ENCODE measurements at places on chromosomes 3 and 15.

DNA sequence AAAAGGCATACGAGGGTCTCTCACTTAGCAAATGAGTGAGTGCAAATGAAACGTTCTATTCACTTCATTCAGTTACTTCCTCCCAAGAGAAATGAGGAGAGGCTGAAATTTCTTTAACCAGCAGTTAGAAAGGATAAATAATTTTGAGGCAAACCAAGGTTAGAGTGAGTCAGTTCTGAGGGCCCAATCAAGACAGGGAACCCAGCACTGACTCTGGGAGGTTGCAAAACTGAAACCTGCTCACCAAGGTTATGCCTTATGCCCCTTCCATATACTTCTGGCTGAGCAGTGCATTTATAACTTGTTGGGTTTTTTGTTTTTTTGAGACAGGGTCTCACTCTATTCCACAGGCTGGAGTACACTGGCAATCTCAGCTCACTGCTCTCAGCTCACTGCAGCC is 4.5 kb upstream of the RPSA start:
- no peak for DNase-seq

DNA sequence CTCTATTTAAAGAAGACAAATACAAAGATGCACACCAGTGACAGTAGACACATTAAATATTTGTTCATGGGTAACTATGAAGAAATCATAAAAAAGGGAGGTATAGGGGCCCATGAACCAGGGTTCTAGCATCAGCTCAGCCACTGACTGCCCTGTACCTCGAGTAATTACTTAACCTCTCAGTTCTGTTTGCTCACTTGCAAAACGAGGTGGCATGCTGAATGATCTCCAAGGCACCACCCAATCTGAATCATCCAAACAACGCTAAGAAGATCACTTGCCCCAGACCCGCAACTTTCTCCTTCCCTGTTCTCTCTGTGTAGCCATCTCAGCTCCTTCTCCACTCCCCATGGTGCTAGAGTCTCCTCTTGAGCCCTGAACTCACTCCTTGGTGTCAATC is 374.7 kb downstream of the VPS13C start:
- no peak for DNase-seq

GRCh38 chr3:30495172-30496065 is 111.0 kb upstream of the TGFBR2 start:
- DNase-seq: no peak

GRCh38 chr15:83289160-83289559 is 4.7 kb upstream of the BNC1 start:
- DNase-seq: no peak

DNA sequence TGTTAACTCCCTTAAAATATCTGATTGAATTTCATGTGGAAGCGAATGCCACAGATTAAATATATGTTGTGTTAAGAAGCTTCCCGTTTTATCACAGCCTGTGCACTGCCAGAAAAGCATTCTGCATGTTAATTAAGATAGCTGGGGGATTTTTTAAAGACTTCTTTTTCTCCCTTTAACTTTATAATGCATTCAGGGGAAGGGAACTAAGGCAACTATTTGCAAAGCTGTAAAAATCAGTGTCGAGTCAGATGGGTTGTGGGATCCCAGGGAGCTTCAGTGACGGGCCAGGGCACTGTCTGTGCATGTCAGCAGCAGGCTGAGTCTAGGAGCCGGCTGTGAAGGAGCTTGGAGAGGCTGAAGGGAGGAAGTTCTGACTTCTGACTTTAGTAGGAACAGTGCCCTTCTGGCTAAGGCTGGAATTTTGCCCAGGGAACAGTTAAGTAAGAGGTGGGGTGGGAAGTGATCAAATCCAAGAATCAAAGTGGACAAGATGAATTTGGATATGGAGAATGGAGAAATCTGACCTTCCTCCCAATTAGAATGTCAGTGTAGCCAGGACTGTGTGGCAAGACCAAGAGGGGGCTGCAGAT is 77.7 kb downstream of the ABHD5 start:
- no peak for DNase-seq

GRCh38 chr3:172846103-172846561 is 95.6 kb downstream of the ECT2 start:
- no peak for DNase-seq

GRCh38 chr15:63979262-63979793 is 67.0 kb downstream of the DAPK2 start:
- no peak for DNase-seq

GRCh38 chr3:49255112-49255511 is 21.9 kb downstream of the C3orf62 start:
- DNase-seq: no peak

DNA sequence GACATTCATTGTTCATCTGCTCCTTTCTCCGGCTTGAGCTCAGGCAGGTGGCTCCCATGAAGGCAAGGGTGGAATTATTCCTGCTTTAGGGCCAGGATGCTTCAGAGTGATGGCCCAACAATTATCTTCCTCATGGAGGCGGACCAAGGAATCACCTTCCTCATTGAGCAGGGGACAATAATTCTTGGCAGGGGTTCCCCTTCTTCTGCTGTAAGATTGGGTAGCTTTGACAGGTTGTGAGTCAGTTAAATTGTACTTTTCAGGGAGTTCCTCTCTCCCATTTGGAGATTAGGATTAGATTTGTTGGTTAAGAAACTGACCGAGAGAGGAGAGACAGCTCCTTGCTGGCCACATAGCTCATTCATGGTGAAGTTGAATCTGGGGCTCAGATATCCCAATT is 31.4 kb upstream of the CD47 start:
- no peak for DNase-seq

DNA sequence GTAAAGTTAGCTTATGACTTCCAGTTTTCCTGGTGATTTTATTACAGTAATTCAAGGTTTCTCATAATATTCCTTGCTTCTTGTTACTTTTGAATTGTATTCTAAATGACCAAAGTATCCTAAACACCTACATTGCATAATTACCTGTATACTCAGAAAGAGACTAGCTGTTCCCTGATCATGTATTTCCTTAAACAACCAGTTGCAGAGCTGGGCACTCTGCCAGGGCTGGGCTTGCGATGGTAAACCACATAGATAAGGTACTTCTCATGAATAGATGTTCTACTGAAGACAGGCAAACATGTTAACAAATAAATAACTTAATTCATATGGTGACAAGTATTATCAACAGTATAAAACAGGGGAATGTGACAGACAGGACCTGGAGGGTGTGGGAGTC is 142.3 kb upstream of the WNT5A start:
- no peak for DNase-seq

DNA sequence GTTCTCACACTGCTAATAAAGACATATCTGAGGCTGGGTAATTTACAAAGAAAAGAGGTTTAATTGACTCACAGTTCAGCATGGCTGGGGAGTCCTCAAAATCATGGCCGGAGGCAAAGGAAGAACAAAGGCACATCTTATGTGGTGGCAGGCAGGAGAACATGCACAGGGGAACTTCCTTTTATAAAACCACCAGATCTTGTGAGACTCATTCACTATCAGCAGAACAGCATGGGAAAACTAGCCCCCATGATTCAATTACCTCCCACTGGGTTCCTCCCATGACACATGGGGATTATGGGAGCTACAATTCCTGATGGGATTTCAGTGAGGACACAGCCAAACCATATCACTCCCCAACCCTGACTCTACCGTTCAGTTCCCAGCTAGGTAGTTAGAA is 59.7 kb upstream of the MINAR1 start:
- no peak for DNase-seq

GRCh38 chr3:127443581-127444375 is 146.8 kb downstream of the TPRA1 start:
- no peak for DNase-seq

DNA sequence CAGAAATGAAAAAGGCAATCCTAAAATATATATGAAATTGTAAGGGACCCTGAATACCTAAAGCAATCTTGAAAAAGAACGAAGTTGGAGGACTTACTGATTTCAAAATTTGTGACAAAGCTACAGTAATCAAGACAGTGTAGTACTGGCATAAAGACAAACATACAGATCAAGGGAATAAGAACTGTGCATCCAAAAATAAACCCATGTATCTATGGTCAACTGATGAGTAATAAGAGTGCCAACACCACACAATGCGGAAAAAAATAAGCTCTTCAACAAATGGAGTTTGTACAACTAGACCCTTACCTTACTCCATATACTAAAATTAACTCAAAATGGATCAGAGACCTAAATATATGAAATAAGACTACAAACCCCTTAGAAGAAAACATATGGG is 29.6 kb downstream of the GSK3B start:
- no peak for DNase-seq

DNA sequence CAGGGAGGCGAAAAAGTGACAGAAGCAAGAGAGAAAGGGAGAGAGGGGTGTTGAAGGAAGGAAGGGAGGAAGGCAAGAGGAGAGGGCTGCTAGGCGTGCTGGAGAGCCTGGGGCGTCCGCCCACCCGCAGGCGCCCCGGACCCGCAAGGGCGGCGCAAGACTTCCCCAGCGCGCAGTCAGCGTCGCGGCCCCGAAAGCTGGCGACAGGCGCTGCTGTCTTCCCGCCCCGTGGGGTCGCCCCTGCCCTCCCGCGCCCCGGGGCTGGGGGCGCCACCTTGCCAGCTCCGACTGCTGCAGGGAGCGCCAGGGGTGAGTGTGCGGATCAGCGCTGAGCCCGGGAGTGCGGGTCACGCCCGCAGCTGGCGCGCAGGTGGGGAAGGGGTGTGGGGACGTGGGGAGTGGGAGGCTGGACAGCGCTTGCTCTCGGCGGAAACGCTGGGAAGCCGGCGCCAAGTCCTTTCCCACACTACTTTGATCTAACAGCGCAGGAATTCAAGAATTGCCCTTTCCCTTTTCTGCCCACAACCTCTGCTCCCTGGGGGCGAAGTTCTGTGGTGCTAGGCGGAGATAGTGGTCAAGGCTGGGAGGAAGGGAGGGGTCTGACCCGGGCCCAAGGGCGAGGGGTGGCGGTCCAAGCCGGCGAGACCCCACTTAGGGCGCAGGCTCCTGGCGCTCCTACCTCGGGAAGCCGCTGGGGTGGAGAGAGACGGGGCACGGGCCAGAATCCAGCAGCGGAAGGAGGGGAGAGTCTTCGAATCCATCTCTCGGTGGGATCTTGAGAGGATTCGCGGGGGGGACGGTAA is 266.1 kb downstream of the CGGBP1 start:
- no peak for DNase-seq

- DNase-seq: no peak
Measured at GRCh38 chr3:22319446-22319845, 568.4 kb upstream of the ZNF385D start.

- no peak for DNase-seq
Measured at GRCh38 chr3:76016769-76017439, 231.6 kb upstream of the ZNF717 start.

GRCh38 chr15:51706291-51706690 is 25.0 kb downstream of the SCG3 start:
- DNase-seq: no peak

DNA sequence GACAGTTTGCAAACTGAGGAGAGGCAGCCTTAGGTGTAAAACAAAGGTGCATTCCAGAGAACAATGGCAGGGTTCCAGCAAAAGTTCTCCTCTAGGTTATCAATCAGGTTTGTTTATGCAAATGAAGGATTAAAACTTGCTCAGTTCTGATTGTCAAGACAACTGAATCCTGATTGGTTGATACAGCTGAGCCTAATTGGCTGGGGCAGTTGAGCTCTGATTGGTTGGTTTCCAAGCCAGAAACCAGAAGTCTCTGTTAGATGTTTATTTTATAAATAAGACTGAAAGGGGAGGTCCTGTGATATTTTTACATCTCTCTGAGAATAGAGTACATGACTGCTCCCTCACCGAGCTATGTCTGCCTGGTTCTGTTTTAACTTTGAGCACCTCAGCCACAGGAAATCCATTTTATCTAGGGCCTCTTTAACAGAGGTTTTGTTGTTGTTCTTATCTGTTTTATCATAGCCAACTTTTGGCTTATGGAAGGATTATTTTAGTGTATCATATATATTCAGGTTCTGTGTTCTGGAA is 37.8 kb downstream of the PPM1L start:
- DNase-seq: no peak

DNA sequence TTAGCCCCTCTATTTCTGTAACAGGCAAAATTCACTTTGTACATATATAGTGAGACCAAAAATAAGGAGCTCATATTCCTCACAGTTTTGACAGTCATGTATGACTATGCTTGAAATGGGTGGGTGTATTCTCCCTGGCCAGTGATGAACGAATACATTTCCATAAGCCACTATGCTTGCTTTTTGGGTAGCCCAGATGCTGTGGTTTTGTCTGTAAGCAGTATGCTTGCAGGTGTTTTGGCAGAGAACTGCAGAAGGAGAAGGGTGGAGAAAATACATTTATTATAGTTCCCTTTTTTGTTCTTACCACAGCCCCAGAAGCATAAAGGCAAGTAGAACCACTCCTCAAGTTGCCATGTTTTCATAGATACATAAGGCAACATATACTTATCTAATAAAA is 131.2 kb downstream of the RBMS3 start:
- no peak for DNase-seq

- no peak for DNase-seq
Measured at GRCh38 chr3:149479621-149480325, 5.3 kb downstream of the TM4SF4 start.

DNA sequence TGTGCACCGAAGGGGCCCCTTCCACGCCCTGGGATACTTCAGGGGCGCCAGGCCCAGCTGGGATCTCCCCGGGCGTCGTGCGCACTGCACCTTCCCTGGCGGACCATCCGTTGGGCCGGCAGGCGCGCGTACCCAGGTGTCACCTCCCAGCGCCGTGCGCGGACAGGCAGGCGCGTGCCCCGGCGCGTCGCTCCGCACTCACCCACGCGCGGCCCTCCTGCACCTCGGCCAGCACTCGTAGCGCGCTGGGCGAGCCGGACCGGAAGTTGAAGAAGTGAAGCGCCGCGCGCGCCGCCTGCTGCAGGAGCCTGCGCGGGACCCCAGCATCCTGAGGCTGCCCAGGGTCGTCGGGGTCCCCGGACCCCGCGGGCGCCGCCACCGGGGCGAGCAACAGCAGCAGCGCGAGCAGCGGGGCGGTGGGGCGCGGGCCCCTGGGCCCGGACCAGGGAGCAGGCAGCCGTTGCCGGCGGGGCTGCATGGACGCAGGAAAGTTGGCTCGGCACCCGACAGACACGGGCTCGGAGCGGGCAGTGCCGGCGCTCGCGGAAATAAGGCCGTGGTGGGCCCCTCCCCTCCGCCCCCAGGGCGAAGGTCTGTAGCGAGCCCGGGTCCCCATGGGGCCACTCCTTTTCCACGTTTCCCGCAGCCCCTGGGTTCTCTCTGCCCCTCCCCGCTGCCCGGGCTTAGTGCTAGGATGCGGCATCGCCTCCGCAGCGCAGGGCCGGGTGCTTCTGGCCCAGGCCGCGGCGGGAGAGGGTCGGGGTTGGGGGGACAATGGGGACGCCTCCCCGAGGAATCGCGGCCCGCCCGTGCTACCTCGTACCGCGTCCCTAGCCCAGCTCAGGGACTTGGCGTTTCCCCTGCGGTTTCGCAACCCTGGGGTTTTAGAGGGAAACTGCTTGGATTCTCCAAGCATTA is at the start of gene RARRES1:
Gene RARRES1 (minus strand): TSS at position 520 of the 918 bp plus-strand sequence. CDS start 42 bp downstream, at position 478.
- DNase-seq: peak; percentile 3

Data from activated CD8-positive, alpha-beta memory T cell treated with anti-CD3 and anti-CD28 coated beads for 4 hours (primary cell).